ENCODE measurements at places on chromosomes 7 and 10.

- DNase-seq: no peak
Measured at GRCh38 chr7:116863936-116864500, 1.6 kb downstream of the CAPZA2 start.

- DNase-seq: no peak
Measured at GRCh38 chr7:36736090-36736898, 12.0 kb upstream of the AOAH start.

DNA sequence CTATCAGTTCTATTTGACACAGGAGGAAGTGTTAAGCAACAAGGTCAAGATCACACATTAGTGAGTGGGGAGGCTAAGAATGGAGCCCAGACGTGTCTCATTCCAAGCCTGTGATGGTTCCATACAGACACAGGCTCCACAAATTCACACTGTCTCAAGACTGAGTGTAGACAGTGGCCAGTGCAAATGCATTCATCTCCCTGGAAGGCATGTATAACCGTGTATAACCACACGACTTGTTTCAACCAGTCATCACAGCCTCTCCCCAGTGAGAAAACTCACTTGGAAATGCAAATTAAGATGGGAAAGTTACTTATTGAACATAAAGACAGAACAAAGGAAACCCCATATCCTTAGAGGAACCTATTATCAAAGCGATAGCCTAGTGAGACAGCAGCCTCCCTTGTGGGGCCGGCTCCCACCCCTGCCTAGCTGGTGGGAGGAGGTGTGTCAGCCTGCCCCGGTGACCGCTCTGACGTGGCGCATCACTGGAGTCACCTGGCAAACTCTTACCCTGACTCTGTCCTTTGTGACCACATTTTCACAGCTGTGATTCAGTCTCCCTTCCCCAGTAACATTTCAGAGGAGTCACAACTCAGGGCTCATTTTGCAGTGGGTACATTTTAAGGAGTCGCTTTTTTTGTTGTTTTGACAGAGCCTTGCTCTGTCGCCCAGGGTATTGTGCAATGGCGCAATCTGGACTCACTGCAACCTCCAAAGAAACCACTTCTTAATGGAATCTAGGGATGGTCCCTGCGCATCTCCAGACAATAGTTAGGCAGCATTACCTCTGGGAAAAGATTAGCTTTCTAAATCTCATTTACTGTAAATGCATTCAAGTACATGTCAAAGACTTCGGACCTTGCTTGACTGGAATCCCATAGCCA, 126.6 kb upstream of the PARD3 start:
- no peak for DNase-seq

DNA sequence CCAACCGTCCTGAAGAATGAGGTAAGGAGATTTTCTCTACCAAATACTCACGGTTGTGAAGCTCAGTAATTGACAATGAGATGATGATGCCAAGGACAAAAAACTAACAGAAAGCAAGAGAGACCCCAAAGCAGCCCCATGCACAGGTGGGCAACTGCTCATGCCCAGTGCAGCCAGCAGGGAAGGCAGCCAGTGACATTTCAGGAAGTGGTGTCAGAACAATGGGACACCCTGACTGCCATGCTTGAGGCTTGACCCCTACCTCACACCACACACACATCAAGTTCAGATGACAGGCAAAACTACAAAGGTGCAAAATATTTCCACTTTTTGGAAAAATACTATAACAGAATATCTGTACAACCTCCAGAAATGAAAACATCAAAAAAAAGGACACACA, 66.9 kb downstream of the CFAP46 start:
- DNase-seq: no peak

DNA sequence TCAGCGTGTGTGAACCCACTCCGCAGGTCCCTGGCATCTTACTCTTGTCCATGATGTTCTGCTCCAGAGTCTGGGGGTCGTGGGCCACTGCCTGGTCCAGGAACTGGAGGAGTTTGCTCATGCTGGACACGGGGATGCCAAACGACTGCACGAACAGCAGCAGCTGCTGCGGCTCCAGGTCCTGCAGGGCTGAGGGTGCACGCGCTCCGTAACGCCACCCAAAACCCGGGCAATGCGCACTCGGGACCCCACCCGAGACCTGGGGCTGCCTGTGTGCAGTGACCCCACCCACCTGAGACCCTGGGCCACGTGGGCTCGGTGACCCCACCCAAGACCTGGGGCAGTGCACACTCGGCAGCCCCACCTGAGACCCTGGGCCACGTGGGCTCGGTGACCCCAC, 22.0 kb upstream of the MICALL2 start:
- DNase-seq: no peak

DNA sequence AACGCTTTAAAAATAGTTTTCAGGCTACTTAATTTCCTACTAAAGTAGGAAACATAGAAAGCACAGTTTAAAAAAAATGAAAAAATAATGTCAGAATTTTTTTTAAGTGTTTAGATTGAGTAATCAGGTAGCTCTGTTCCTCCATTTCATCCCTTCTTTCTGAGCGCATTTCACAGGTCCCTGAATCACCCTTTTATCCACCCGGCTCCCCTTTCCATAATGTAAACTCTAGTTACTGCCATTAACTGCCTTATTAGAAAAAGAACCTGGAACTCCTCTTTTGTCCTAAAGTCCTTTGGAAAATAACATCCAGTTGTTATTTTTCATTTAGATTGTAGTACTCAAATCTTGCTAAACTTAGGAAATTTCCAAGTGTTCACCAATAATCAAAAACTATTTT, 5.8 kb downstream of the KCND2 start:
- no peak for DNase-seq

GRCh38 chr7:14691597-14692203, 210.9 kb downstream of the DGKB start:
- DNase-seq: peak; percentile 71

DNA sequence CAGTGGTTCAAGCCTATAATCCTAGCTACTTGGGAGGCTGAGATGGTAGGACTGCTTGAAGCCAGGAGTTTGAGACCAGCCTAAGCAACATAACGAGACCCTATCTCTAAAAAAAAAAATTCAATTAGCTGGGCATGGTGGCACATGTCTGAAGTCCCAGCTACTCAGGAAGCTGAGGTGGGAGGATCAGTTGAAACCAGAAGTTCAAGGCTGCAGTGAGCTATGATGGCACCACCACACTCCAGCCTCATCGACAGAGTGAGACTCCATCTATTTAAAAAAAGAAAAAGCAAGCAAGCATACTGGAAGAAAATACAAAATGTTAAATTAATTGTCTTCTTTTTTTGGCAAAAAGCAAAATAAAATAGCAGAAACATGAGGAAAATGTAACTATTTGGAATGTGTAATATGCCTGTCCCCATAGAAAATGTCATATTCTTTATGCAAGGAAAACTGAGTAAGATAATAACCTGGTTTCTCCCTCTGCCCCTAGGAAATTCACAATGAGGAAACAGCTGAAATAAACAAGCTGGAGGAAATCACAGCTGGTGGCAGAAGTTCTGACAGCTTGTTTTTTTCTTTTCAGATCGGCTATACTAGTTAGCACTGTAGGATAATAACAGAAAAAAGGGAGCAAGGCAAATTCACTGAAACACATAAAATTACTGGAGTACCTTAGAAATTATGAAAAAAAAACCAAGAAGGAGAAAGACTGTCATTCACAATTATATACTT, 48.5 kb downstream of the HERPUD2 start:
- DNase-seq: no peak

DNA sequence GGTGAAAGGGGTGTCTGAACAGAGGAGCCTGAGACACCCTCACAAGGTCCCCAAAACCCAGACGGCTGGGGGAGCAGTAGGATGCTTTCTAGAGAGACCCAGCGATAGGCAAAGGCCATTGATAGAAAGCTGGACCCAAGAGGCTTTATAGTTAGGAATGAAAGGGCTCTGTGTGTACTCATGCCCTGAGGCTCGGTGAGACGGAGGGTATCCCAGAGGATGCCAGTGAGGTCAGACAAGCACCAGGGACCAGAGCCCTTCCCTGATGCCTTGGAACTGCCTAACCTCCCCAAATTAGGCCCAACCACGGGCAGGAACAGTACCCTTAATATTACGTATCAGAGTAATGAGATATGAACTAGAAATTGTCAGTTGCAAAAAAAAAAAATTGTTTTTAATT, 48.6 kb upstream of the RTKN2 start:
- DNase-seq: no peak

- no peak for DNase-seq
Measured at GRCh38 chr10:107415446-107415845, 250.9 kb upstream of the SORCS1 start.

GRCh38 chr10:44975431-44976331, 2.9 kb downstream of the DEPP1 start:
- no peak for DNase-seq

- no peak for DNase-seq
Measured at GRCh38 chr10:75066271-75066670, 45.2 kb upstream of the SAMD8 start.

- DNase-seq: no peak
Measured at GRCh38 chr7:159066816-159067575, 77.7 kb downstream of the VIPR2 start.

GRCh38 chr10:43885252-43885651, 236.6 kb upstream of the ZNF32 start:
- no peak for DNase-seq

DNA sequence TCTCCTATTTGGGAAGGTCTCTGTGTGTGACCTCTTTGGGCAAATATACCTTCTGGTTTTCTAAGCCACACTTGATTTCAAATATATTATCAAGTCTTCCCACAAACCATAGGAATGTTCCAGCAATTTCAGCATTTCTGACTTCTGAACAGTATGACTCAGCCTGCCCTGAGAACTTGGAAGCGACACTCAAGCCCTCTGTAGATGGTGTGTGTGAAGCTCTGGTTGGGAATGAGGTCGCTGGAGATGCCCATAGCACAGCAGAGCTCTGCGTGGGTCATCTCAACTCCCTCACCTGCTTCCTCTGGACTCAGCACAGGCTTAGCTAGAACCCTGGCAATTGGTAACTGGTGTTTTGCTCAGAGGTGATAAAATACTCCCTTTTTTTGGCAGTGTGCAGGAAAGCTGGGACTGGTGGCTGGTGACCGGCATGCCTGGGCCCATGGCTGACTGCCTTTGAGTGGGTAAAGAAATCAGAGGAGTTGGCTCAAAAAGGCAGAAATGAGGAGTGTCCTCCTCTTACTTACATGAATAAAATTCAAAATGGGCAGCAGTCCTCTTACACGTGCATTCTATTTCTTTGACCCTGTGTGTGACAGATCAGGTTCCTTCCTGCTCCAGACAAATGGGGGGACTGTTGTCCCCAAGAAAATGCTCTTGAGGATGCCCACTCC, 87.5 kb upstream of the NRP1 start:
- DNase-seq: no peak

GRCh38 chr10:49572594-49573114, 33.7 kb upstream of the ERCC6 start:
- no peak for DNase-seq

DNA sequence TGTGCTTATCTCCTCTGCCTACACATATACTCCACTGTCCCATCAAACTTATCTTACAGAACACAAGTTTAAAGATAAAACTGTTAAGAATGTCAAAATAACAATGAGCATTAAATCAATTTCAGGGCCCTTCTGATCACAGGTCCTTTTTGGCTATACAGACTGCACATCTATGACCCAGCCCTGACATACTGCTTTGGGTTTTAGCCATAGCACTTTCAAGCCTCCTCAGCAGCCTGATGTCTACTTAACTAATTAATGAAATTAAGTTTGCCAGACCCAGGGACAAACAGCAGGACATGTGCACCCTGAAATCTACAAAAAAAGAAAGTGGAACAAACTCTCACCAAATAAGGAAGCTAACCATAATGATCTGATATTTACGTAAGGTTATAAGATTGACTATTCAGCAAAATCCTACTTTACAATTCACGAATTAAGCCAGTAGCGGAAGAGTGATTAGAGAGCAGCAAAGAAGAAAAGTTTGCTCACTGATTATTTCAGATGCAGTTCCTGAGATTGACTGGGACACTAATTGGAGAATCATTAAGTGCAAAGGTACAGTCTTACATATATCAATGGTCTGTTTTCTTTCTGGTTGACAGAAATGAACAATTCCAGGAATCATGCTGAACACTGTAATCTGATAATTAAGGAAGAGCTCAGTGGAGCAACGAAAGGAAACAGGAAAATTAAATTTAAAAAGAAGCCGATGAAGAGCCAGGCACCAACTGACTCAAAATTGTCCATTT, 669.3 kb upstream of the LRRN3 start:
- DNase-seq: no peak

DNA sequence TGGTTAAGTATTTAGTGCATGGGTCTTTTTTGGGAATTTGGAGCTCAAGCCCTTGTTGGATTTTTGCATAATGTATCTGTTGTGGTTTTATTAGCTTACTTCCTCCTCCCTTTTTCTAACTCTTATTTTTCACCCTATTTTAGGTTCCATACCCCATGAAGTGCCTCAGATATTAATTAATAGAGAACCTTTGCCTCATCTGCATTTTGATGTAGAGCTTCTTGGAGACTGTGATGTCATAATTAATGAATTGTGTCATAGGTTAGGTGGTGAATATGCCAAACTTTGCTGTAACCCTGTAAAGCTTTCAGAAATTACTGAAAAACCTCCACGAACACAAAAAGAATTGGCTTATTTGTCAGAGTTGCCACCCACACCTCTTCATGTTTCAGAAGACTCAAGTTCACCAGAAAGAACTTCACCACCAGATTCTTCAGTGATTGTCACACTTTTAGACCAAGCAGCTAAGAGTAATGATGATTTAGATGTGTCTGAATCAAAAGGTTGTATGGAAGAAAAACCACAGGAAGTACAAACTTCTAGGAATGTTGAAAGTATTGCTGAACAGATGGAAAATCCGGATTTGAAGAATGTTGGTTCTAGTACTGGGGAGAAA, 28.0 kb downstream of the SIRT1 start:
- DNase-seq: no peak

- no peak for DNase-seq
Measured at GRCh38 chr10:114800361-114800760, 21.2 kb upstream of the FHIP2A start.

GRCh38 chr7:46545790-46546189, 624.7 kb upstream of the IGFBP3 start:
- DNase-seq: no peak

GRCh38 chr7:22317632-22318031, 39.3 kb downstream of the RAPGEF5 start:
- DNase-seq: no peak

- DNase-seq: no peak
Measured at GRCh38 chr10:48611133-48611532, 6.3 kb upstream of the ARHGAP22 start.

GRCh38 chr7:74627661-74628411, 29.7 kb upstream of the GTF2I start:
- no peak for DNase-seq
